Activated naive CD4-positive, alpha-beta T cell (primary cell): ENCODE measurements at places on chromosomes 5 and 9.

DNA sequence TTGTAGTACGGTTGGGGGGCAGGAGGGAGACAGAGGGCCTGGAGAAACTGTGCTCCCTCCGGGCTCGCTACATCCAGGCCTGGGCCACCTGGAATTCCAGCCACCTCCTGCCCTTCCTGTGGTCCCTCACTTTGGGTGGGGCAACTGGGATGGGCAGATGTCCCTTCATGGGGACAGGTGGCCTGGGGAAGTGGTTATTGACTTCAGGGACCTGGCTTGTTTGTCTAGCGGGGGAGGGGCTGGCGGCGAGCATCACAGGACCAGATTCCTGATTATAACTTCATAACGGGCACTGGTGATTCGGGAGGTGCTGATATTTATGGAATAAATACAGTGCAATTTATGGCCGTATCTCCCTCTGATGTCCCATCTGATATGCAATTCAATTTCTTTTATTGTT lies 20.1 kb upstream of the LAMC3 start:
- DNase-seq: no peak

GRCh38 chr5:39440958-39441624 lies 16.3 kb upstream of the DAB2 start:
- no peak for DNase-seq

DNA sequence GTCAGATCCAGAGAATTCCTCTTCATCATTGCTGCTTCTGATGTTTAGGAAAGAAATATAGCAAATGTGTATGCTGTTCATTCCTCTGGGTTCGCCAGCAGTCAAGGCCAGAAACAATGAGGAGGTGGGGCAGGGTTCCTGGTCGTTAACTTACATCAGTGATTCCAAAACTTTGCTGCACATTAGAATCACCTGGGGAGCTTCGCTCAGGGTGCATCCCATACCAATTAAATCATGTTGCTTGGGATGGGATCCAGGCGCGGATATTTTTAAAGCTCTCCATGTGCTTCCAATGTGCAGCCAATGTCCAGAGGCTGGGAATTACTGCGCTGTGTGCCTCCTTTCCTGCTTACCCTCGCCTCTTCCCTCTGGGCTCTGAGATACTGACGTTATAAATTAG lies 227.9 kb upstream of the KLF9 start:
- DNase-seq: no peak

- DNase-seq: no peak
Measured at GRCh38 chr5:149298842-149299404, 27.3 kb downstream of the AFAP1L1 start.

GRCh38 chr9:86279839-86280238 lies 2.5 kb downstream of the ISCA1 start:
- DNase-seq: no peak

GRCh38 chr9:135480071-135480939 lies 723 bp downstream of the PPP1R26 start:
- DNase-seq: no peak

GRCh38 chr9:9996259-9996658 lies 616.5 kb downstream of the PTPRD start:
- no peak for DNase-seq

- no peak for DNase-seq
Measured at GRCh38 chr9:86470326-86470725, 116.1 kb upstream of the TUT7 start.

- DNase-seq: no peak
Measured at GRCh38 chr9:91427873-91428272, 4.2 kb upstream of the NFIL3 start.
